Endothelial cell of umbilical vein (primary cell): ENCODE measurements at places on chromosomes 11 and 22. TPM values are rescaled to one million over a fixed set of nuclear protein-coding genes. Genes with fewer than 3 reads are reported as not detected.

- no peak for DNase-seq
Observed at GRCh38 chr11:6632116-6633073, 13.2 kb upstream of the TPP1 start.

- DNase-seq = no peak
Observed at GRCh38 chr11:66901964-66902390, 45.1 kb downstream of the LRFN4 start.

Gene ME3
- 30.4 and 36.8 TPM in 2 replicates for polyA plus RNA-seq

DNA sequence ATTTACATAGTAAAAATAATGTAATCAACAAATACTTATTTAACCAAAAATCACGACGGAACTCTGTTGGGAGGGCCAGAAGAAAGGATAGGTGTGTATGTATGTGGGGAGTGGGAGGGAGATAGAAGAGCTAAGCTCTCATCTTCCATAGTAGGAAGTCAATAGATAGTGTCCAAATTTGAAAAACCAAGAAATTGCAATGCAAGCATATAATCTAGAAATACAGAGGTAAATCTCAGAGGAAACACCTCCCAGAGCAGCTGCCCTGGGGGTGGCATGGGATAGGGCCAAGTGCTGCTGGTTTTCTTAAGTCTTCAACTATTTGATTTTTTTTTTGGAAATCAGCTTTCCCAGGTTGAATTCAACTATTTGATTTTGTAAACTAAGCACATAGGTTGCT lies 16.9 kb downstream of the C11orf86 start:
- no peak for DNase-seq

Gene CYP2D6
- polyA plus RNA-seq = 0.25 TPM in 2 replicates

- no peak for DNase-seq
Observed at GRCh38 chr11:36399236-36399635, 103.1 kb downstream of the PRR5L start.

DNA sequence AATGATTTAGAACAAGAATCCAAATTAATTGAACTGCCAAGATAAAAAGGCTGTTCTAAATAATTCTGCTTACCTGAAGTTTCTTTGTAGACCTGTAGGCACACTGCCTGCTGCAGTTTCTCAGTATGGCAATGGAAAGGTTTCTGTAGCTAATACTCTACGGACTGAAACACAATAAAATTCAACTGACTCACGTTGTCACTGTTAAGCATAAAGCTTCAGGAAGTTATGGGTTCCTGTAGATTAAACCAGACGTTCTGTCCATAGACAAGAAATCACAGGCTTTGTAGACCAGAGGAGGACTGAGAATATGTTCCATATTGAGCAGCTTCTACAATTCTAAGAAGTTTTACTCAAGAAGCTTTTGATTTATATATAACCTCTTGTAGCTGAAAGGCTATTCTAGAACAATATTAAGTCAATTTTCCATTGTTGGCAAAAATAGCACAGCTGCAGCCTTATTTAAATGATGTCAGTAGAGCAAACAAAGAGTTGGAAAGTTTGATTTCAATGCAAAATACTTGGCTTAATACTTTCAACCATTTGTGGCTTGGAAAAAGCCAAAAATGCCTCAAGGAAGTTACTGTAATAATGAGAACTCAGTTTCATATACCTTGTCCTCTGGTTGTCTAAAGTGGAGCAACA lies at the start of gene GLYATL2:
Gene GLYATL2, minus strand, starts transcription at position 344 of the 645 bp plus-strand sequence. CDS start 5,092 bp downstream, outside the sequence.
- DNase-seq = no peak

Gene RIC8A
- 143 and 165 TPM in 2 replicates for polyA plus RNA-seq

DNA sequence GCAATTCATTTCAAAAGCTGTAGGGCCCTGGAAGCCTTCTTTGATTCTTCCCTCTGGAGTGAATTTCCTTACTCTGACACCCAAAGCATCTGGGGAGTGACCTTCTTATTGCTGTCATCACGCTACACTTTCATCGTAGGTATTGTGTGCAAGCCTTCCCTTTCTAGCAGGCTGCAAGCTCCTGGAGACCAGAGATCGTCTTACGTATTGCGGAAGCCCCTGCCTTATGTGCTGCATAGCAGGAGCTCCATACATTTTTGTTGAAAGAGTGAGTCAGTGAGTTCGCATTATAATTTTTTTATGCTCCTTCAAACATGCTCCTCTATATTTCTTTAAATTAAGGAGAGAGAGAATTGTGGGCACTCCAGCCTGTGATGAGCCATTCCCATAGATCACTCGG lies 21.2 kb upstream of the TMEM218 start:
- no peak for DNase-seq

DNA sequence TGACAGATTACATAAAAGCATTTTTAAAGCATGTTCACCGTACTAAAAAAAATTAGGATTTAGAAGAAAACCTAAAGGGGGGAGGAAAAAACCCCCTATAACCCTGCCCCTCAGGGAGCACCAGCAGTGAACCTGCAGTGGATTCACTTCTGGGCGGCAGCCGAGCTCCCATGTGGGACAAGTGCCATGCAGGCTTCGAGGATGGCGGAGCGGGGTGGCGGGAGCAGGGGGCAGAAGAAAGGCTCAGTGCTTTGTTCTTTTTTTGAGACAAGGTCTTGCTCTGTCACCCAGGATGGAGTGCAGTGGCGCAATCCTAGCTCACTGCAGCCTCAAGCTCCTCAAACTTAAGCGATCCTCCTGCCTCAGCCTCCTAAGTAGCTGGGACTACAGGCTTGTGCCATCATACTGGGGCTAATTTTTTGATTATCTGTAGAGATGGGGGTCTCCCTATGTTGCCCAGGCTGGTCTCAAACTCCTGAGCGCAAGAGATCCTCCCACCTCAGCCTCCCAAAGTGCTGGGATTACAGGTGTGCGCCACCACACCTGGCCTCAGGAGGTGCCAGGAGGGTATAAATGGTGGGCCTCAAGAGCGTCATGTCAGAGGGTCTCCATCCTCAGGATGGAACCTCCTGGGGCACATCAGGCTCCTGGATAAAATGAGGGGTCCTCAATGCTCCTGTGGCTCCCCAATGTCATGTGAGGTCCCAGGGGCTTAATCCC lies 34.0 kb downstream of the PPM1F start:
- no peak for DNase-seq

DNA sequence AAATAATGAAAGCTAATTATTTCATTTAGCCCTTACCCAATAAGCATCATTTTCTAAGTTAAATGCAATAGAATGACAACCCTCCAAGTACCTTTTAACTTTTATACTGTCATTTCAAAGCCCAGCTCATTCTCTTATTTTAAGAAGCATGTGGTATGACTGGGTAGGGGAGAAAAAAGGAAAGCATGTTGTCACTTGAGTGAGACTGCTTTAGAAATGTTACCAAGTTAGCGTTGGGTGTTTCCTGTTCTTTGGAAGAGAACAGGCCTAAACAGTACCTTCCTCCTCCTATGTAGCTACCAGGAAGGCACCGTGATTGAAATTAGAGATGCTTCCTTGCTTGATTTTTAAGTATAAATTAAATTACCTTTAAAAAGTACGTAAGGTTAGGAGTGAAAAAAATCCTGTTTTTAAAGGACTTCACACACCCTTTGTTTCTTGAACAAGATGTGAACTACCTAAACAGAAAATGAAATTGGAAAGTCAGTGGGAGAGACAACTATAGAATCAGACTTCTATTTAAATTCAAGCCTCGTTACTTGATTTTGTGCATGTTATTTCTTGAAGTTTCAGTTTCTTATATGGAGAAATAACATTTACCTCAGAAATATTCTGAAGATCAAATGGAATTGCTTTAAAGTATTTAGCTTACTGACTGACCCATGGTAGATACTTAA lies 741 bp upstream of the CNTF start:
- DNase-seq = no peak

- DNase-seq = no peak
Observed at GRCh38 chr11:105236664-105237063, 97.1 kb upstream of the CARD18 start.

Gene NAALADL1
- polyA plus RNA-seq = 13.9 and 16.5 TPM in 2 replicates

- no peak for DNase-seq
Observed at GRCh38 chr11:118846181-118846935, 37.3 kb upstream of the CXCR5 start.

DNA sequence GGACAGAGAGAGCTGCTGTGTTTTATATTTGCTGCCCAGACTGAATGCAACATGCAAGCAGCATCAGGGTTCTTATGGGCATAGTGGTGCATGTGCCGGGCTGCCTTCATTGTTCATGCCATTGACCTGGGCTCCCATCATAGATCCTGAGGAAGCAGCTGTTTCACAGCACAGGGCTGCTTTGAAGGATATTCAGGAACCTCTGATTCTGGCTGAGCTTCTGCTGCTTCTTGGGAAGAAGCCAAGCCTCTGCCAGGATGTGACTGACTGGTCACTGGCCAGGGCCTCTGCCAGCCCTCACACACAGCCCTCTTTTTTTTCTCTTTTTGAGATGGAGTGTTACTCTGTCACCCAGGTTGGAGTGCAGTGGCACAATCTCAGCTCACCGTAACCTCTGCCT lies 43.3 kb downstream of the CYB5R2 start:
- peak; percentile 94 for DNase-seq

DNA sequence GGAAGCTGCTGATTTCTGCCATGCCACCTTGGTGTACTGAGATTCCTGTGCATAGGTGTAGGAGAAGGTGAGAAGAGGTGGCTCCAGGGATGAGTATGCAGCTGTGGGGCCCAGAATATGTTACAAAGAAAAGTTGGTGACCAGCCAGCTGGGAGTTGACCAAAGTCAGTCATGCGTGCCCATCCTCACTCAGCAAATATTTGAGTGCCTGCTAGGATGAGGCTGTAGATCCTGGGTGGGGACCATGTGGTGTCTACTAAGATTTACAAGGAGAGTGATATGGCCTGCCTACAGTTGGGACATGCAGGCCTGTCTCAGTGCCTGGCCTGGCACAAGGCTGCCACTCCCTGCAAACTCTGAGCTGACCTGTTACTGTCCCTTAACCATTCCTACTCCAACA lies 19.4 kb downstream of the RNF185 start:
- DNase-seq = no peak

- no peak for DNase-seq
Observed at GRCh38 chr22:44603767-44604166, 98.2 kb upstream of the PRR5 start.

GRCh38 chr11:132878111-132878510 lies 654.2 kb downstream of the OPCML start:
- no peak for DNase-seq

DNA sequence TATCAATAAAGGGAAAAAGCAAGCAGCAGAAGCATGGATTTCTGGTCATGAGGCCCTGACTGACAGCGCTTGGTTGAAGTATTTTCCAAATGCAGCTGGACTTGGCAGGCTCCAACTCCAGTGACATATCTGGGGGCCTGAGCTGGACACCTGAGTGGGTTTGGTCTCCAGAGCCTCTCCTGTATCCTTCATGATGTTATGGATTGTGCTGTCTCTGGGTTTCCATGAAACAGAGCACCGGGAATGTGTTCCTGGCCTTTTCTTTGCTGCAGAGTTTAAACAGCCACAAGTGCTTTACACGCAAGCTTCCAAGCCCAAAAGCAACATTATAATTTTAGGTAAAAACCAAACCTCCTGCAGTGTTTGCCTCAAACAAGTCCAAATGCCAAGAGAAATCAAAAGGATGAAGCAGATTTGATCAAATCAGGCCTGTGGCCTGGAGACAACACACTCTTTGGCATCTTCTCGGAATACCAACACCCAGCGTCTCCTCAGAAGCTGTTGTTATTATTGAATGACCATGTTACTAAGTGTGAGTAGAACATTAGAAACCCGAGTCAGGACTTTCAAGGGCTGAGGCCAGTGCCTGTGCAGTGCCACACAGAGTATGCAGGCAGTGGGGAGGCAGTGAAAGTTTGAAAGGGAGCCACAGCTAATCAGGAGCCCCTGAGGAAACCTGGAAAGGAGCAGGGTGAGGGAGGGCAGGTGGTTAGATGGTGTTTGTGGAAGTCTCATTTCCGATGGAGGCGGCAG lies 42.0 kb downstream of the ME3 start:
- no peak for DNase-seq

GRCh38 chr11:80136991-80137390 lies 696.2 kb upstream of the TENM4 start:
- no peak for DNase-seq

- DNase-seq = peak; percentile 93
Observed at GRCh38 chr11:110376711-110377324, 52.9 kb upstream of the FDX1 start.

Gene MMP10
- 3.8 and 4.3 TPM in 2 replicates for polyA plus RNA-seq

Gene BRSK2
- polyA plus RNA-seq = 0.08 and 0.54 TPM in 2 replicates

GRCh38 chr11:2149864-2150847 lies 10.9 kb downstream of the INS start:
- peak; percentile 75 for DNase-seq

GRCh38 chr11:17389957-17390649 lies 1.6 kb upstream of the KCNJ11 start:
- DNase-seq = no peak

Gene FAM111B
- 2.0 and 2.7 TPM in 2 replicates for polyA plus RNA-seq

Gene RBMXL2
- 0.24 and 0.25 TPM in 2 replicates for polyA plus RNA-seq

Gene OR2AG1
- not detected in 2 replicates for polyA plus RNA-seq

Gene MS4A7
- 0.04 TPM in 1 of 2 replicates, not detected in the other for polyA plus RNA-seq

Gene RIMBP3B
- polyA plus RNA-seq = not detected in 2 replicates

Gene CDC42BPG
- 0.13 and 0.19 TPM in 2 replicates for polyA plus RNA-seq

- DNase-seq = no peak
Observed at GRCh38 chr11:1108246-1108900, 33.7 kb downstream of the MUC2 start.

DNA sequence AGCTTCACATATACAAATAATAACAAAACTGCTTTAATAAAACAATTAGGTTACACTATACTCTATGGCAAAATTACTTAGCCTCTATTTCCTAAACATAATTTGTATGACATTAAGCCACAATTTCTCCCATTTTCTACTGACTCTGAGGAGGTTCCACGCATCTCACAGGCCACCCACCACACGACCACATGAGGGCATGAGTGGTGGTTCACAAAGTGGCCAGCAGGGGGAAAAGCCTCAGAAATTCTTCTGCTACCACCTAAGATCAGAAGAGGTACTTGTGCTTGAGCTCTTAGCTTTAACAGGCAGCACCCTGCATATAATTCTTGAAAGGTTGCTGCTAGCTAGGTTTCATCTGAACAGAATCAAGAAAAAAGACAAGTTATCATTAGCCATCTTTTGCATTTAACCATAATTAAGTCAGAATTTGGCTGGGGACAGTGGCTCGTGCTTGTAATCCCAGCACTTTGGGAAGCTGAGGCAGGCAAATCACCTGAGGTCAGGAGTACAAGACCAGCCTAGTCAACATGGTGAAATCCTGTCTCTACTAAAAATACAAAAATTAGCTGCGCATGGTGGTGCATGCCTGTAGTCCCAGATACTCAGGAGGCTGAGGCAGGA lies 7.7 kb downstream of the LPXN start:
- DNase-seq = peak; percentile 76

Gene LRRC10B
- not detected in 2 replicates for polyA plus RNA-seq

Gene OR52W1
- polyA plus RNA-seq = not detected in 2 replicates

DNA sequence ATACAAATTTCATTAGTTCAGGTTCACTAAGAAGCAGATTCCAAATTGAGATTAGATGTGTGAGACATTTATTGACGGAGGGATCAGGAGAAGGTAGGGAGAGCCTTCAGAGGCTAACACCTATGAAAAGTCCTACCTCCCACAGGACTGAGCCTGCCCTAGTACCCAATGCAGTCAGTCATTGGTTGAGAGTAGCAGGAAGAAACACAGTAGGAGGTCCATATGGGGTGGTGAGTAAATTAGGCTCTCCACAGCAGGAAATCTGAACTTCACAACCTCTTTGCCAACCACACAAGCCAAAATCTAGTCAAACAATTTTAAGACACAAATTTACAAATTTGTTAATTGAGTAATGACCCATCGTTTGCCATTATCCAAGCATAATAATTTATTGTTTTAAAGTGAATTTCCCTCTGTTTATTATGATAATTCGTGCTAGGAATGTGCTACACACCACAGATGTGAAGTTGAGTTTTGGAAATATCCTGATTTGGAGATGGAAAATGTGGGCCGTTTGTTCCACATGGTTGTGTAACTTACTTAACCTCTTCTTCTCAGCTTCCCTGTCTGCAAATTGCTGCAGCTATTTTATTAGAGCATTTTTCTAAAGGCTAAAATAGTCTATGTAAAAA lies 542.1 kb downstream of the ETS1 start:
- no peak for DNase-seq

Gene LUZP2
- polyA plus RNA-seq = not detected in 2 replicates
